ENCODE measurements at places on chromosomes 11 and 22.
A peak's percentile ranks its signal among the peaks of the same experiment; 100 is the strongest.

DNA sequence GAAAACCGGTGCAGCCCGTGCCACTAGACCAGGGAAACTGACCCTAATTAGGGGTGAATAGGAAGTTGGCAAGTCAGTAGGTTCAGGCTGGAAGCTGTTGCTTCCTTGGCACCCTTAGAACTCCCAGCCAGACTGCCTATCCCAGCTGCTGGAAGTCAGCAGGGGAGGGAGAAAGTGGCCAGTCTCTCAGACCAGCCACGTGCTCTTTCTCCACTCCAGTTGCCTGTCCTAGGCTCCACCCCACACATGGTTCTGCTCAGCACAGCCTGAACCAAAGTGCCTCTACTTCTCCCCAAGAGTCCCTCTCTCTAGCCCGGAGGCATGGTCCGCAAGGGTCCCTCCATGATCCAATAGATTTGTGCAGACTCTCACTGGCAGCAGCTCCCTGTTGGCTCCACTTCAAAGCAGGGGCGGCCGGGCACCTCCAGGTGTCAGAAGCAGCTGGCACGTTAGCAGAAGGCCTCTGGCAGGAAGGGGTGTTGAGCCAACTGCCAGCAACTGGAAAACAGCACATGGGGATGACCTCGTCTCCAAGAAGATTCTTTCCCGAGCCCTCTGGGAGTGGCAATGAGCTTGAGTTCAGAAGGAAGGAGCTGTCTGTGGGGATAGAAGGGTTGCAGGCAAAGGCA lies 27.7 kb downstream of the ARFGAP2 start:
- peak; percentile 78 for DNase-seq

DNA sequence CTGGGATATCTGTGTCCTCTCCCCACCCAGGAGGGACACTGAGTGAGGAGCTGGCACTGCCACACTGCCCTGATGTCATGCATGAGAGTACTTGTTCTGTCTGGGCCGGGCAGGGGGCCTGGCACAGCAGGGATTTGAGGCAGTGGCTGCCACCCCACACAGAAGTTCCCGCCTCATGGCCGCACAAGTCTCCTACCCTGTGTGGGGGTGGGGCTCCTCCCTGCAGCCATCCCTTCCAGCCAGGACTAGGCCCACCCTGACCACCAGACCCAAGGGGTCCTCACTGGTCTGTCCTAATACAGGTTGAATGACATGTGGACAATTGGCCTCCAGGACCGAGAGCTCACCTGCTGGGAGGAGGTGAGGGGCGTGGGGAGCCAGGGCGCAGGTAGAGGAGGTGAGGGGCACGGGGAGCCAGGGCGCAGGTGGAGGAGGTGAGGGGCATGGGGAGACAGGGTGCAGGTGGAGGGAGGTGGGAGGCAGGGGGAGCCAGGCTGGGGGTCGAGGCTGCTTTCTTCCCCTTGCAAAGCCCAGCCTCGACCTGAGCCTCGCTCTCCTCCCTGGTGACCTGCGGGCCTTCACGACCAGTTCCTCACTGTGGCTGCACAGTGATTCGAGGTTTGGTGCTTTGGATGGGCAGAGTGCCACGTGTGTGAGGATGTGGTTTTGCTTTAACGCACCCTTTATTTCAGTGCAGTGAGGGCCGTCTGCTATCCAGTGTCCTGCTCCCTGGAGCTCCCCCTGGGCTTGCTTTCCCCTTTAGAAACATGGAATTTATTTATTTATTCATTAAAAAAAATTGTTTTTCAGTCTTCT lies 7.4 kb downstream of the LZTR1 start:
- no peak for DNase-seq

GRCh38 chr22:46726066-46726985 lies 11.7 kb downstream of the CERK start:
- DNase-seq, result no peak

- no peak for DNase-seq
These were observed 105.8 kb upstream of the ARHGAP42 start for GRCh38 chr11:100581318-100581717.

- DNase-seq, result no peak
These were observed 197.5 kb downstream of the MSANTD4 start for GRCh38 chr11:105824457-105825013.

DNA sequence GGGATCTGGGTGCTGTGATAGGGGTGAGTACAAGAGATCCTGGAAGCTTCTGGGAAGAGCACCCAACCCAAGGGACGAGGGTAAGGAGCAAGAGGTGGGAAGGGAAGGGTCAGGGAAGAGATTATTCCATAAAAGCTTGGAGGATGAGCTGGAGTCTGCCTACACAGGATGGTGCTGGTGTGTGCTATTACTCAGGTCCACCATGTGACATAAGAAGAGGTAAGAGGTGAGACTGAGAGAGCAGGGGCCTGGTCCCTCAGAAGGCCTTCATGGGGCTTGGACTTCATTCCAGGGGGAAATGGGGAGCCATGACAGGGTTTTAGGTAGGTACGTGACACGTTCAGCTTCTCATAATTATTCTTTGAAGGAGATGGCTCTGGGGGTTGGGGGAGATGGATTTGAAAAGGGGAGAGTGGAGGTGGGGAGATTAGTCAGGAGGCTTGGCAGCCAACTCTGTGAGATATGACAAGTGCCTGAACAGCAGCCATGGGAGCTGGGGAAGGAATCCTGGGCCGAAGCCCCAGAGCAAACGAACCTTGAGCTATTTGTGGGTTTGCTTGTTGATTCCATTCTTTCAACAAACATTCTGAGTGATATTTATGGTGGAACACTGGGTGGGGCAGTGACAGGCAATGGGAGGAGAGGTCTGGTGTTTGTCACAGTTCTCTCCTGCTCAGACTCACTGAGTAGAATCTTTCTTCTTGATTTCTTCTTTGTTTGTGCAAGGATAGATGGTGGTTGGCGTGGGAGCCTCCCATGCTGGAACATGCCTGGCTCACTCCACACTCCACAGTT lies 11.2 kb upstream of the NCAM1 start:
- DNase-seq, result no peak

GRCh38 chr11:1126935-1127663 lies 30.7 kb upstream of the MUC5AC start:
- no peak for DNase-seq

- no peak for DNase-seq
These were observed 40.2 kb upstream of the CELSR1 start for GRCh38 chr22:46577368-46578249.

- no peak for DNase-seq
These were observed 113.9 kb downstream of the ARFGAP2 start for GRCh38 chr11:47062736-47063135.

DNA sequence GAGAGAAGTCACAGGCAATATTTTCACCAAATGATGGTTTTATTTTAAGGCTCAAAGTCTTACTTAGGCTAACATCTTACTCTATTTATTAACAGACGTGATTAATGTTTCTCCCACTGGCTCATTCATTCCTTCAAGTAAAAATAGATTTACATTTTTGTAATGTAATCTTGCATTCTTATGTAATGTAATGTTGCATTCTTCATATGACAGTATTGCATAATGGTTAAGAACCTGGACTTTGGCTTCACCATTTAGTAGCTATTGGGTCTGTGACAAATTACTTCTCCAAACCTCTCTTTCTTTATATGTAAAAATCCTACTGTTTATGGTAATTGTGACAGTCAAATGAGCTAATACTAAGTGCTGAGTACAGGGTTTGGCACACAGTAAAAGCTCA lies 3.3 kb upstream of the DIXDC1 start:
- no peak for DNase-seq

GRCh38 chr11:45169310-45170072 lies 23.1 kb downstream of the PRDM11 start:
- DNase-seq, result no peak

GRCh38 chr11:65439331-65440181 lies 17.0 kb downstream of the NEAT1 start:
- no peak for DNase-seq

DNA sequence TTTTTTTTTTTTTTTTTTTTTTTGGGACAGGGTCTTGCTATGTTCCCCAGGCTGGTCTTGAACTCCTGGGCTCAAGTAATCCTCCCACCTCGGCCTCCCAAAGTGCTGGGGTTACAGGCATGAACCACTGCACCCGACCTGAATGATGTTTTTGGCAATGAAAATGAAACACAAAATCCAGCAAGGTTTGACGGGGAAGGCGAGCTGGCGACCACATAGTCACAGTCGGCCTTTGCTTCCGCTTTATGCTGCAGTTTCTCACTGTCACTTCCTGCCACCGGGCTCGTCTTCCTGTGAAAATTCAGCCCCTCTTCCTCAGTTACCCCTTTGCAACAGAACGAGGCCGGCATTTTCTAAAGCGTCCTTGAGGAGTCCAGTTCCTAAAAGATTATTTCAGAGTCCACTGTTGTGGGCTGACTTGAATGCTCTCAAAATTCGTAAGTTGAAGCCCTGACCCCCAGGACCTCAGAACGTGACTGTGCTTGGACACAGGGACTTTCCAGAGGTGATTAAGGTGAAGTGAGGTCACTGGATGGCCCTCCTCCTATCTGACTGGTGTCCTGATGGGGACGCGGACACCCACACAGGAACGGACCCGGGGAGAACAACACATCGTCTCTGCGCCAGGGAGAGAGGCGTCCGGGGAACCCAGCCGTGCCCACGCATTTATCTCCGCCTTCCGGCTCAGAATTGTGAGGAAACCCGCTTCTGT lies 2.9 kb upstream of the BID start:
- no peak for DNase-seq

DNA sequence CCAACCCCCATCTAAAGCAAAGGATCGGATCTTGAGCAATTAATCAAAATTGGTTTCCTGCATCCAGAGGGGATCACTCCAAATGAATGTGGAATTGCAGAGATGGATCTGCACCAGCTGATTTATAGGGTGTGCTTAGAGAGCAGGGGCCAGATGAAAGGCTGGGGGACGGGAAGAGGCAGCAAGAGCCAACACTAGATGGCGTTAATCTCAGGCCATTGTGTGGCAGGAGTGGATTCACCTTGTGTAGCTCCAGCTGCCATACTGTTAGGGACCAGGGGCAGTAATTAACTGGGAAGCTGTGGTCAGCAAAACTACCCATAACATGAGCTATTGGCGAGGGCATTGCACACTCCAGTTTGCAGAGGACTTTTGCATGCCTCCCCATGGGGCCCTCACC lies 35.6 kb downstream of the SERPINH1 start:
- DNase-seq, result peak; percentile 34

DNA sequence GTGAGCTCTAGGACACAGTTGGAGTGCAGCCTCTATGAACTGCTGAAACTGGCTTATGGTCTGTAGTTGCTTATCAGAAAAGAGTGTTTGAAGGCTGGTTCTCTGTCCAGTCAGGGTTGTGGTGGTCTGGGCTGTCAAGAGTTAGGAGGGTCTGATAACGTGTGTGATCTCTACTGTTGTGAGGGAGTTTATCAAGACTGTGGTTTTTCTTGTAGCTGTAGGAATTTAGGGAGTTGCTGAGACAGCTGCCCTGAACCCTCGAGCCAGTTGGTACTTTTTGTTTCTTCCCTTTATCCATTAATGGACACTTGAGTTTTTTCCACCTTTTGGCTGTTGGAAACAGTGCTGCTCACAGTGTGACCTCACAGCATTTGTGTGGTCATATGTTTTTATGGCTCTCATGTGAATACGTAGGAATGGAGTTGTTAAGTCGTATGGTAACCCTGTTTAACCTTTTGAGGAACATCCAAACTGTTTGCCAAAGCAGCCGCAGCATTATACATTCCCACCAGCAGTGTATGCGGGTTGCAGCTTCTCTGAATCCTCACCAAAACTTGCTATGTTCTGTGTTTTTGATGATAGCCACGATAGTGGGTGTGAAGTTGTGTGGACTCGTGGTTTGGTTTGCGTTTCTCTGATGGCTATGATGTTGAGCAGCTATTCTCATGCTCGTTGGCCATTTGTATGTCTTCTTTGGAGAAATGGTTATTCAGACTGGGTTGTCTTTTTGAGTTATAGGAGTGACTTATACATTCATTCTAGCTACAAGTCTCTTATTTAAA lies 20.9 kb upstream of the DGCR8 start:
- DNase-seq, result no peak

GRCh38 chr22:26751217-26751616 lies 93.8 kb downstream of the MIAT start:
- DNase-seq, result no peak

- no peak for DNase-seq
These were observed 553.0 kb downstream of the JRKL start for GRCh38 chr11:96942855-96943254.

DNA sequence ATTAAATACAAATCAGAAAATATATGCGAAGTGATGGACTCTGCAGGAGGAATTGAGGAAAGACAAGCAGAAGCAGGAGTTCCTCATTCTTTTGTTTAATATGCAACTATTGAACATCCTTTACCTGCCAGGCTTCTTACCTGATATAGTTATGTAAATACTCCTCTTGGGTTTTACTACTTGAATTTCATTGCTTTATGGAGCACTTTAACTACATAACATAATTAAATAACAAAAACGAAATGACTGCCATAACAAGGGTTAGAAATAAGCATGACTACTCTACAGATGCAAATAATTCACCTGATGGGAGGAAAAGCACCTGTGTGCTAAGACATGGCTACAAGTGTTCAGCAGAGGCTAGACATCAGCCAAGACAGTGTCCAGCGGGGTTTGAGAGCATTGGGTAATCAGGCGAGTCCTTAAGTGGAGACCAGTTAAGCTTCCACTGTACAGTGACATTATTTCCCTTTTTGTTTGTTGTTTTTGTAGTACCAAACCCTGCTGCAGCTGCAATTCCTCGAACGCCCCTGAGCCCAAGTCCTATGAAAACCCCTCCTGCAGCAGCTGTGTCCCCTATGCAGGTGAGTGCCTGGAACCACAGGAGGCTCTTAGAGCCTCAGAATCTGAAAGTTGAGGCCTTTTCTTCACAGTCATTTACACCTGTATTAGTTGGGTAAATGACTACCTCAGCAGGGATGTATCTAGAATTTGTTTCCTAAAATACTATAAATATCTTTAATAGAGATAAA lies 67.4 kb downstream of the SPECC1L start:
- DNase-seq, result no peak

GRCh38 chr11:86660736-86661135 lies 11.7 kb downstream of the ME3 start:
- DNase-seq, result no peak

DNA sequence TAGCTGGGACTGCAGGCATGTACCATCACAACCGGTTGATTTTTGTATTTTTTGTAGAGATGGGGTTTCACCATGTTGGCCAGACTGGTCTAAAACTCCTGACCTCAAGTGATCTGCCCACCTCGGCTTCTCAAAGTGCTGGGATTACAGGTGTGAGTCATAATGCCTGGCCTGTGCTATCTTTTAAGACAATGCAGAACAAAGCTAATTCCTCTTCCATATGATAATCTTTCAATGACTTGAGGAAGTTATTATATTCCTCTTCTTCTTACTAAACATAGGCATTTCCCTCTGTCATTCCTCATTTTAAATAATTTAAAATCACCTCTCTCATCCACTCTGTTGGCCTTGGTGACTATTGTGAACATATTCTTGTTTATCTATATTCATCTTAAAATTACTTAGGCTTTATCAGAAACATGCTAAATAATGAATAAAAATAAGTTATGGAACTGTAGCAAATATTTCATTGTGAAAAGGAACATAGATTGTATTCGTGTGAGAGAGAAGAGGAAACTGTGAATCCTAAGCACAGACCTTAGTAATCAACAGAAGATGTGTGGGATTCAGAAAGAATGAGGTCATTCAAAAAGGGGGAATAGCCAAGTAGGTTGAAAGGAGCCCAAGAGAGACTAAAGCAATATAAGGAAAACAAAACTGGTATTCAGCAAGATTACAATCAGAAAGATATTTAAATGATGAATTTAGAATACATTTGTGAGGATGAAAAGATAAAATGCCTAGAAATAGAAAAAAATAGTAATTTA lies 269.4 kb downstream of the TTC28 start:
- DNase-seq, result peak; percentile 45

GRCh38 chr11:76604081-76604625 lies 66.4 kb downstream of the LRRC32 start:
- no peak for DNase-seq

- no peak for DNase-seq
These were observed 43.5 kb downstream of the FANCF start for GRCh38 chr11:22582151-22582410.

- DNase-seq, result no peak
These were observed 3.1 kb downstream of the TP53AIP1 start for GRCh38 chr11:128939591-128939990.

All from NCI-H446 (cell line).